ENCODE measurements at places on chromosomes 7 and 10.

DNA sequence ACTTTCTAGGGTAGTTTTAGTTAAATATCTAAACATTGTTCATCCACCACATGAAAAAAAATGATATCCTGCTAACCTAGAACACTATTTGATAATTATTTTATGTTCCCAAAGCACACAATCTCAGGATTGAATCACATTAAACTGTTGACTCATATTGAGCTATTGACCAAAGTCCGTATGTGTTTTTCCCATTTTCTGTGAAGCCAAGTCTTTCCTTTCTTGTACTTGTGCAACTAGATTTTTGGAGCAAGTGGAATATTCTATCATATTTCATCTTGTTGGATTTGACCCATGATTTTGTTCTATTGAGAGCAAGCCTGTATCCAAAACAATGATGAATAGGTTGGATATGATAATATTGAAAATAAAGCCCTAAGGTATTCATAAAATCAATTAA lies 164.6 kb downstream of the SKAP2 start:
- DNase-seq = no peak

GRCh38 chr10:123146013-123146893 lies 1.7 kb upstream of the HMX2 start:
- DNase-seq = no peak

DNA sequence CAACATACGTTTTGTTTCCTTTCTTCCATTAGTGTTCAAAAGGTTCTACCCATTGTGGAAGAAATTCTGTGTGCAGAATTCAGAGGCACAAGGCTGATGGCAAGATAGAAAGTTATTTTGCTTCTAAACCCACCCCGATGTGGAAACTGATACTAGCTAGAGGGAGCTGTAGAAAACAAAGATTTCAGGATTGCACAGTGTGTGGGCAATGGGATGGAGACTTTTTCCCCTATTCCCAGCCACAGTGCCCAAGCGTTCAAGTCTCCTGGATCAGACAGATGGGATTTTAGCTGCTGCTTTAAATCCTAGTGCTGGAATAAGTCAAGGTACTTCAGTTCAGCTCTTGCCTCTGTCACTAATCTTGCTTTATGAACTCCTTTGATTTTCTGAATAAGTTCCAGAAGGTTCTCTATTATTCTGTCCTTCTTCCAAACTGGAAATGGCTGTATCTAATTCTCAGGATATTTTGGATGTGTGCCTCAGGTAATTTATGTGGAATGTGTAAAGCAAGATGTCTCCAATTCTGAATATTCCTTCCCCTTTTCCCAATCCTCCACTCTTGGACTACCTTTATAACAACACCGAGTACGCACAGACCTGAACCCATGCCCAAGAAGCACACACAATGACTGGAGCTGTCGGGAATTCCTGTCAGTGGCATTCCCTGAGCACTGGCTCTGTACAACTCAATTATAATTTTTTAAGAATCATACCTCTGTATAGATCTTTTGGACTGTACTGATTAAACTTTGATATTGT lies 473.0 kb downstream of the PLXDC2 start:
- DNase-seq = no peak

GRCh38 chr7:79789584-79790345 lies 336.3 kb upstream of the MAGI2 start:
- DNase-seq = no peak
